Vein endothelial cell (primary cell): ENCODE measurements at places on chromosomes 3 and 15. TPM values are rescaled to one million over a fixed set of nuclear protein-coding genes. Genes with fewer than 3 reads are reported as not detected.

SLC27A2 gene
- total RNA-seq, result 0.19 and 0.33 TPM in 2 replicates

WNT7A gene
- not detected in 2 replicates for total RNA-seq

IRAK2 gene
- total RNA-seq, result 29.4 and 48.1 TPM in 2 replicates

C3orf85 gene
- not detected in 2 replicates for total RNA-seq

GOLGA6A gene
- total RNA-seq, result not detected in 2 replicates

FBXO40 gene
- total RNA-seq, result not detected in 2 replicates

PRR20G gene
- total RNA-seq, result not detected in 2 replicates

OR5K2 gene
- not detected in 2 replicates for total RNA-seq

ARHGAP31 gene
- total RNA-seq, result 63.7 and 74.6 TPM in 2 replicates

CCR1 gene
- not detected in 2 replicates for total RNA-seq

PTX3 gene
- total RNA-seq, result 395 and 451 TPM in 2 replicates

DZIP1L gene
- total RNA-seq, result 3.9 and 8.0 TPM in 2 replicates

IGSF10 gene
- under 0.01 TPM in 1 of 2 replicates, not detected in the other for total RNA-seq

MAP4 gene
- 158 and 177 TPM in 2 replicates for total RNA-seq

GOLGB1 gene
- total RNA-seq, result 35.3 and 48.3 TPM in 2 replicates

TP63 gene
- total RNA-seq, result not detected in 2 replicates

CLEC3B gene
- total RNA-seq, result 1.4 and 2.6 TPM in 2 replicates

LACTB gene
- total RNA-seq, result 28.1 and 29.7 TPM in 2 replicates

SNTN gene
- total RNA-seq, result not detected in 2 replicates
